ENCODE measurements at places on chromosomes 2 and 18.

- no peak for DNase-seq
Observed at GRCh38 chr2:120526997-120527945, 181.3 kb downstream of the INHBB start.

DNA sequence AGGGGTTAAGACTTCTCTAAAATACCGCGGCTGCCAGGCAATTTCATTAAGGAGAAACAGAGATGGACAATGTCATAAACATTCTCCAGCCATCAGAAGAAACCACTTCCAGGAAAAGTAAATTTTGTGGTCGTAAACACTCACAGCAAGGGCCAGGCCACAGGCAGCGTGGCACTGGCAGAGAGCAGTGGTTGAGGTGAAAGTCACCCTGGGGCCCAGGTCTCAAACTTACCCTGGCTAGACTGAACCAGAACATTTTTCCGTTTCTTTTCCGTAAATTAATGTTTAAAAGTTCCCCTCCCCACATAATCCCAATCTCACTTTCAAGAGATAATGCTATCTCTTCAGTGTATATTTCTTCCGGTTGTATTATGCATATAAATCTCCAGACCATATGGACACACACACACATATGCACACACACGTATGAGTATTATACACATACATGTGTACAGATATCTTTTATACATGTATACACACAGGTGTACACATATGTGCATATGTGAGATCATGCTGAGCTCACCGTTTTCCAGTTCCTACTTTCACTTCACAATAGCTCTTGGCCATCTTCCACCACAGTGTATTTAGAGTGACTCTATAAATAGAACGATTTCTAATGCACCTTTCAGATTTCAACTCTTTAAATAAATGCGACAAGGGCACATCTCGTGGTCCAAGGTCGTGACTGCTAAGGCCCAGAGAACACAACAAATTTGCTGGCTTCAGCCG, 90.1 kb downstream of the MALT1 start:
- no peak for DNase-seq

DNA sequence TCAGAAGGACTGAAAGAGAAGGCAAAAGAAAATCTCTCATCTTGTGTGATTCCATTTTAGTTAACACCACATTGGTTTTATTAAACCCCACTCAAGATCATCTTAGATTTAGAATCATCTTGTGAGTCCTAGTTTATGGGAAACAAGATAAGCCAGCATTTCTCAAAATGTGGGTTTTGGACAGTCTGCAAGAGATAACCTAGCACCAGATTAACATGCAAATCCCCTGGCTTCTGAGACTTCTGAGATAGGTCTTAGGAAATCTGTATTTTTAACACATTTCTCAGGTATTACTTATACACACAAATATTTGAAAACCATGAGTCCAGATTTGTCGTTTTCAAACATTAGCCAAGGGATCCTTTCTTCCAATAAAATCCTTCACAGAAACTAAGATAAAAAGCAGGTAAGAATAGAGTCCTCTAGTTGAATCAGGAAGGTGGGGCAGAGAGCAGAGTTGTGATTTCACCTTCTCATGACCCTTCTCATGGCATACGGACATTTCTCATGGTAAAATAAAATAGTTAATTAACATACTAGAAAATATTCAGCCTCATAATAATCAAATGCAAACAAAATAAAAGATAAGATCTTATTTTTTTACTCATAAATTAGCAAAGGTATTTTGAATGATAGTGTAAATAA, 287.2 kb upstream of the FN1 start:
- DNase-seq: no peak

- DNase-seq: no peak
Observed at GRCh38 chr2:98346311-98347236, at the start of gene CNGA3. Gene CNGA3, plus strand, starts transcription at chr2:98346456. Its CDS starts 23,520 bp downstream, at chr2:98369976.

DNA sequence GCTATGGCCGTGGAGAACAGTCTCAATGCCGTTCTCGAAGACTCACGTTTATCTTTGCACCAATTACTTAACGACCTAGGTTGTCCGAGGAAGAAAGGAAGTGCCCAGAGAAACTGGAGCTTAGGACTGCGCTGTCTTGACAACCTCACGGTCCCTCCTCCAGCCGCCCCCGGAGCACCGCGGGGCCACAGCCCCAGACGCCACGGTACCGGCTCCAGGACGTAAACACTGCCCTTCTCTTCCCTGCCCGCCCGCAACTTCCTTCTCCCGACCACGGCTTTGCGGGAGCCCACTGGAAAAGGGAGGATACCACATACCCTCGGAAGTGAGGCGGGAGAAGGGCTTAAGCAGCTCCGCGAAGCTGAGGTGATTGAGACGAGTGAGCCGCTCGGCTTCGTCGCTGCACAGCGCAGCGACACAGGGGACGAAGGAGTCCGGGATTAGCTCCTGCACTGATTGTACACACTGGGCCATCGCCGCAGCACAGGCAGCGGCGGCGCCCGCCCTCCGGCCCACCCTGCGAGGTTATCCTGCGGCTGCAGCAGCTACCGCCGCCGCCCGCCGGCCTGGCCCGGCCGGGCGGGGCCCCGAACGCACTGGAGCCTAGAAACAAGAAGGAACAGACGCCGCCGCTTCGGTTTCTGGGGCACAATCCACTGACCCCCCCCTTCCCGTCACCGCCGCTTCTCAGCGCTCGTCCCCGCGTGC, 483 bp downstream of the TRAPPC8 start:
- no peak for DNase-seq

GRCh38 chr2:34423301-34423700, 824.2 kb upstream of the FAM98A start:
- DNase-seq: no peak

- no peak for DNase-seq
Observed at GRCh38 chr2:56288838-56289580, 105.2 kb downstream of the CCDC85A start.
